ENCODE measurements at places on chromosomes 4 and X.

- DNase-seq: no peak
Measured at GRCh38 chr4:3392321-3392720, 49.4 kb upstream of the HGFAC start.

DNA sequence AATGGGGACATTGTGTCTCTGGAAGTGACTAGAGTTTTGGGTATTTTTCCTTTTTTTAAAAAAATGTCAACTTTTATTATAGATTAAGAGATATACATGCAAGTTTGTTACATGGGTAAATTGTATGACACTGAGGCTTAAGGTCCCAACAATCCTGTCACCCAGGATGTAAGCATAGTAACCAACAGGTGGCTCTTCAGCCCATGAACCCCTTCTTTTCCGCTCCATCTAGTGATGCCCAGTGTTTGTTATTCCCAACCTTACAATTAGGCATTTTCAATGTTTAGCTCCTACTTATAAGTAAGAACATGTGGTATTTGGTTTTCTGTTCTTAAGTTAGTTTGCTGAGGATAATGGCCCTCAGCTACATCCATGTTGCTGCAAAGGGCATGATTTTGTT lies 102.7 kb downstream of the GRID2 start:
- no peak for DNase-seq

DNA sequence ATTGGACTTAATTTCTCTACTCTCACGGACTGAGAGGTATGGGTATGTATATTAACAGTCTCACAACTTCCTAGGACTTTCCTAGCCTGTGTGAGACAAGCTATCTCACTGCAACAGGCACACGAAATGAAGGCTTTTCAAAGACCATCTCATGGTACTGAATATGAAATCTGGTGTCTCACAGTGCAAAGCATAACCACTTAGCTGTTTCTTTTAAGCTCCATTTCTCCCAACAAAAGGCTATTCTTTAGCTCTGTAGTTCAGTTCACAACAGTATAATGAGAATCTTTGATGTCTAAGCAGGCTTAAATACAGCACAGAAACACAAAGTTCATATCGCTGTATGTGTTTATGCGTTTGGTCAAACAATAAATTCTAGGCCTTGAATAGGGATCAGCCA lies 116.2 kb upstream of the PCDH18 start:
- no peak for DNase-seq

DNA sequence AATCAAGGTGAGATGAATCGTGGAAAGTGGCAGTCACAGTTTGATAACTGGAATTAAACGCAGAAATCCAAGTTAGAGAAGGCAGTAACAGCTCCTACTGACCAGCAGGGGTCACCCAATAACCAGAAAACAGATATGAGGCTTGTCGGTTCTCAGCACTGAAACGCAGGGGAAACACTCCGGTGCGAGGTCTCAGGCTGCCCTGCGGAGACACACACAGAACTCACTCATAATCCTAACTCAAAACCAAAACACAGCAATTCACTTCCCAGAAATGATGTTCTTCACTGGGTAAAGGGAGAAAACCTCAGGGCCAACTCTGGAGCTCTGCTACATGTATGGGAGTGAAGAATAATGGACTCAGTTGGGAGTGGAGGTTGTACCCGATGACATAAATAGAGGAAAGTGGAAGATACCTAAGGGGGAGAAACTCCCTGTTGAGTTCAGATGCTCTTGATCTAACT lies 384.4 kb downstream of the RAPGEF2 start:
- DNase-seq: peak; percentile 56

GRCh38 chrX:53440621-53441517 lies 6.7 kb upstream of the HSD17B10 start:
- DNase-seq: peak; percentile 55

GRCh38 chr4:79442422-79442821 lies 34.4 kb upstream of the GK2 start:
- no peak for DNase-seq

- DNase-seq: no peak
Measured at GRCh38 chr4:173522160-173522950, 7.7 kb downstream of the HAND2 start.

DNA sequence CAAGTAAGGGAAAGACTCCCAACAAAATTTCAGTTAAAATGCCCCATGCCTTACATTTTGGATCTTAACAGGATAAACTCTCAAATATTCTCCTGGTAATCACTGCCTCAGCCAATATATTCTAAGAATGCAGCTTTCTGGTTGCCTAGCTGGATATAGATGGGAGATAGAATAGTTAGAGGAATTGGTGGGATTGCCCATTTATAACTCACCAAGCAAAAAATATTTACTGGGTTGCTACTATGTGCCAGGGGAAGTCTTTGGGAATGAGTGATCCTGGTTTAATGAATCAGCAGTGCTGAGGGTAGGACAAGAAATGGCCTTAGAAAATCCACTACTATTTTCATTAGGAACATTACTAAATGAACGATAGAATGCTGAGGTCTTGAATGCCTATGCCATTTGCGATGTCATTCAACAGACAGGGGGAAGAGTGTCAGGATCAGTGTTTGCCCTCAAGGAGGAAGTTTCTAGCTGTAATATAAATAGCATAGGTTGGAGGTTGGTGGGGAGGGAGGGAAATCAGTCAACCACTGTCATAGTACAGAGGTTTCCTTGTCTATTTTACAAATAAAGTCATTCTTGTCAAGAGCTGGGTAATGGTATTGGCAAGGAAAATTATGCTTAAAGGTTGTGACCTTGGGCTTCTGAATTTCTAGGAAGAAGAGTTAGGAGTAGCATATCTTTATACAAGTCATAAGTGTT lies 63.5 kb downstream of the ENOPH1 start:
- no peak for DNase-seq

All from activated CD4-positive, alpha-beta T cell treated with anti-CD3 and anti-CD28 coated beads, Interleukin-2, Interleukin-4, amounts not matched to agents 100 ng/mL and 50 ng/mL, durations not matched to agents 16 hours and 8 hours (primary cell).